NCI-H748 treated with DMSO at 0.1 percent for 48 hours (cell line): ENCODE measurements at places on chromosomes 6 and 20.

- no peak for DNase-seq
Measured at GRCh38 chr6:169795196-169795595, 43.8 kb downstream of the ERMARD start.

DNA sequence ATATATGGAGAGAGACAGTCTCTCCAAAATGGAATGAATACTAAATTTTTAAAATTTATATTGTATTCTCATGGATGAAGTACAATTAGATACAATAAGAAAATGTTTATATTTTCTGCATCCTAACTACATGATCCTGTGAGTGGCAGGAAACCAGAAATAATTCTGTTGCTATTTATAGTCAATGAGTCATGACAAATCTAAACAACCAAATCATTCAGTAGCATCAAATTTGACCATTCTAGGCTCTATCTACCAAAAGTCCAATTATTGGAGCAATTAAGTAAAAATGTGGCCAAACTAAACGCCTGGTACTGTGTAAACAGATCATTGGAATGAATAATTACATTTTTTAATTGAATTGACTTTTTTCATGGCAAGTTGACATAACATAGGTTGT is 959.8 kb downstream of the EPHA7 start:
- no peak for DNase-seq

- DNase-seq = no peak
Measured at GRCh38 chr6:117079951-117080350, 185.4 kb upstream of the VGLL2 start.

GRCh38 chr20:45044084-45044573 is 56.8 kb downstream of the KCNS1 start:
- DNase-seq = peak; percentile 12

- no peak for DNase-seq
Measured at GRCh38 chr6:153207617-153208016, 76.5 kb upstream of the RGS17 start.

DNA sequence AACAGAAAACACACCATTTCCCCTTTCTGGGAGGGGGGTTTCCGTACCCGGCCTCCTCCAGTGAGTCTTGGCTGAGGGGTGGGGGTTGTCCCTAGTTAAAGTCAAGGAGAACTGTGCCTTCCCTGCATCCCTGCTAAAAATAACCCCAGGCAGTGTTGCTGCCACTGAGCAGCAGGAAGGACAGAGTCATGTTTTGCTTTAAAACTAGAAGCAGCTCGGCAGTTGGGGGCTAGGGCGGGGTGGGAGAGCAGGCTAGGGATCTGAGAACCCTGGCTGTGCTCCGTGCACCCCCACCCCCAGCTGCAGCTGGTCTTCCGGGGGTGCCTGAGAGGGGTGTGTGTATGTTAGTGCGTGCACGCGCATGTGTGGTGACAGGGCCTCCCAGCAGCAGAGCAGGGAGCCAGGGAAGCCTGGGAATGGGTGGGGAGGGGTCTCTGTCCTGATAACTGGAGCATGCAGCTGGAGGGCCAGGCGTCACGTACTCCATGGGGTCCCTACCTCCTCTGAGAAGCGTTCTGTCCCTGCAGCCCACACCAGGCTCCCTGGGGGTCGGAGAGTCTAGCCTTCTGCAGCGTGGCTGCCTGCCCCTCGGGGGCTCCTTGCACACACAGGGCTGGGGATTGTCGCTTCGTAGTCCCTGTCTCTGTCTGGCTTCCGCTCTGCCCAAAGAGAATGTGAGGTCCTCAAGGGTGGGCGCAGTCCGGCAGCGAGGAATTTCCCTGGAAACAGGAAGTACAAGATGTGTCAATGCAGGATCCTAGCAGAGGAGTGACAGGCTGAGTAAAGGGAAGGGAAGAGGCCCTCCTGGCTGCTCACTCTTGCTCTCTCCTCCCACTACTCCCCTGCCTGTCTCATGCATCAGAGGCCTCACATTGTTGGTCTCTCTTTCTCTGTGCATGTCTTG is 16.8 kb upstream of the ARMC12 start:
- DNase-seq = no peak

- peak; percentile 7 for DNase-seq
Measured at GRCh38 chr6:97215157-97215769, 67.8 kb downstream of the MMS22L start.

- DNase-seq = no peak
Measured at GRCh38 chr6:91094341-91094740, 507.5 kb upstream of the MAP3K7 start.

GRCh38 chr20:45402946-45403345 is 5.1 kb upstream of the DBNDD2 start:
- DNase-seq = no peak

DNA sequence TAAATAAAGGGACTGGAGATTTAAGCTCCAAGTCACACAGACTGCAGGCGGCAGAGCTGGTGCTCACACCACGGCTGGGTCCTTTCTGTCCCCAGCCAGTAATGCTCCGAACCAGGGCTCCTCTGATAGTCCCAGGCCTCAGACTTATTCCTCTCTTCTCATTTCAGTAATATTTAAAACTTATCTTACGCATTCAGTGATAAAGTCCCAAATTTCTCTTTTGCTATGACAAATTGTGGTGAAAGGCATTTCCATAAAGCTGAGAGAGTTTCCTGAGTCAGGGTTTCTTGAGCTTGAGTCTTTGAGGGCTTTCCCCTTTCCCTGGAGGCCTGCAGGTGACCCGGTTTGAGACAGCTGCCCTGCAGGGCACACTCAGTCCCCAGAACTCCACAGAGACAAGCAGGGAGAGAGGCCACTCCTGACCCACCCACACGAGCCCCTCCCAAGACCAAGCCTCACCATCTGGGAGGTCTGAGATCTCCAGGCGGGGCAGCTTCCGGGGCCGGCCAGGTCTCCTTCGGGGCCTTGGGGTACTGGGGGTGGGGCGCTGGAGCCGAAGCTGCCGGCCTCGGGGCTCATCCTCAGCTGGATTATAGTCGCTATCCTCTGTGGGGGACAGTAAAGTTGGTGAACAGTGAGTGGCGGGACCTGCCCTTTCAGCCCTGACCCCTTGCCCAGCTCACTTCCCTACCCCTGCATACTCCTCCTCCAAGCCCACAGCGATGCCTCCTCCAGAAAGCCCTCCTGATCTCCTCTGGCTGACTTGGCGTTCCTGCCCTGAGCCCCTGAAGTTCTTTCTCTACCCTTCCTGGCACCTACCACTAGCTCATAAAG is 6.6 kb downstream of the ZNF335 start:
- DNase-seq = no peak

GRCh38 chr6:67045076-67045475 is 1338.0 kb upstream of the EYS start:
- DNase-seq = no peak

DNA sequence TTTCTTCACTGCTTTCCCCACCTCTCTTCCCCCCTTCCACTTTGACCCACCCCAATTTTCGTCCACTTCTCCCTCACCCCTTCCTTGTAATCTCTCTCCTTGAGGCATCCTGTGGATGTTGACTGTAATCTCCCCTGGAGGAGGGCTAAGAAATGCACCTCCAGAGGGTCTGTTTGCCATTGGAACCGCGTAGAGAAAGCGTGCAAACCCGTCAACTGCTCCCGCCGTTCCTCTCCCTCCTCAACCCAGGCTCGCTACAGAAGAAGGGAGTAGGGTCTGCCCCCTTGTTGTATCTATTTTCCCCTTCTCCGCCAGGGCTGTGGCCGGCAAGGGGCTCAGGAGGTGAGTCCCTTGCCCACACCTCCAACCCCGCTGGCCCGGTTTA is 502 bp upstream of the HTR1E start:
- DNase-seq = no peak

DNA sequence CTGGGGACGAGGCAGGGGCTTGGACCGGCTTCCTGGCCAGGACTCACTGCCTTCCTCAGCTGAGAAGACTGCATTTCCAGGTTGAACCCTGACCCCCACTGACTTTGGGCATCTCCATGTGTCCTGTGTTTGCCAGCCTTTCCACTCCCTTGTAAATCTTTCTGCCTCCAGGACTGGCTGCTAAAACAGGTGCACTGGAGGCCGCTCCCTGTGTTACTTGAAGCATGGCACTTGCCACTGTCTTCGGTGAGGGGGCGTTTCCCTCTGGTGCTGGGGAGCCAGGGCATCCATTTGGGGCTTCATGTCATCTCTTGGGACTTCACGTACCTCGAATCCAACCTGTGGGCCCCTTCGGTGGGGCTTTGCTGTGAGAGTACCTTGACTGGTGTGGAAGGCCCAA is 6.7 kb upstream of the RBM38 start:
- no peak for DNase-seq

- DNase-seq = no peak
Measured at GRCh38 chr20:64231621-64232550, 23.7 kb upstream of the PCMTD2 start.

GRCh38 chr6:89073014-89073620 is 7.4 kb upstream of the PNRC1 start:
- DNase-seq = no peak

DNA sequence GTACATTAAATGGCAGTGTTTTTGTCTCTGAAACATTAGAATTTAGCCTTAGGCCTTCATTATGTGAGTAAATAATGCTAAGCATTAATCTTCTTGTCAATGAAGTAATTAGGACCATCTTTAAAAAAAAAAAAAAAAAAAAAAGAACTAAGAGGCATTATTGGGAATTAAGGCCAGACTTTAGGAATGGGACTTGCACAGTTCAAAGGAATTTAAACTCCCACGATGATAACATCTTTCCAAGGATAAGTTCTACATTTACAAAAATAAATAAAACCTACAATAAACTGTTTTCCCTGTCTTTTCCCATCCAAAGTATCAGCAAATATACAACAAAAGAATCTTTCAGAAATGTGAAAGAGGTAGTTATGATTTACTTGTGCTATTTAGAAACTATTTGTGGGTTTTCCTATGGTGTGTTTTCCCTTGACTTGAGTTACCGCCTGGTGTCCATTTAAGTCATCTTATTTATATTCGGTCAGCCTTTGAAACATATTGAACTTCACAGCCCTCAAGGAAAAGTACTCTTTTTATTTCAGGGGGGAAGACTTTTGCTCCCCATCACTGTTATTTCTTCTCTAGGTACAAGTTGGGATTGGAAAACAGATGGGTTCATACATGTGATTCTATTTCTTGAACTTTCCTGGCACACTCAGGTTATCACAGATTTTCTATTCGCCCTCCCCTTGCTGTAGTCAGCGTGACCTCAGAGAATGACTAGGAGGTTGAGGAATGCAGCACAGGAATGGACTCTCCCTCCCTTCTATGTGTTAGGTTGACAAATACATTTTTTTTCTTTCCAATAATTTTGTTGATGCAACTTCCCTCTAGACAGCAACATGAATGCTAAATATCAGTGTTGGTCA is 13.6 kb downstream of the STMND1 start:
- DNase-seq = no peak

- DNase-seq = peak; percentile 77
Measured at GRCh38 chr6:137094411-137095008, 49.7 kb upstream of the IL20RA start.

GRCh38 chr6:123745895-123746294 is 57.8 kb upstream of the NKAIN2 start:
- DNase-seq = no peak

GRCh38 chr20:49561806-49562205 is 6.1 kb downstream of the PTGIS start:
- DNase-seq = no peak

GRCh38 chr6:12371151-12371550 is 81.0 kb downstream of the EDN1 start:
- no peak for DNase-seq

DNA sequence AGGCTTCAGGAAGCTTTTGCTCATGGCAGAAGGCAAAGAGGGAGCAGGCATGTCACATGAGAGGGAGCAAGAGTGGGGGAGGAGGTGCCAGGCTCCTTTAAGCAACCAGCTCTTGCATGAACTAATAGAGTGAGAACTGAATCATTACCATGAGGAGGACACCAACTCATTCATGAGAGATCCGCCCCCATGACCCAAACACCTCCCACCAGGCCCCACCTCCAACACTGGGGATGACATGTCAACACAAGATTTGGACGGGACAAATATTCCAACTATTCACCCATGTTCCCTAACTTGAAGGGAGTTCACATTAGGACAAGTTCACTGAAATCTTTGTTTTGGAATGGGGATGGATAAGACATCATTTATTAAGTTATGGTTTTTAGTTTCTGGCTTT is 155.2 kb upstream of the ESR1 start:
- no peak for DNase-seq

DNA sequence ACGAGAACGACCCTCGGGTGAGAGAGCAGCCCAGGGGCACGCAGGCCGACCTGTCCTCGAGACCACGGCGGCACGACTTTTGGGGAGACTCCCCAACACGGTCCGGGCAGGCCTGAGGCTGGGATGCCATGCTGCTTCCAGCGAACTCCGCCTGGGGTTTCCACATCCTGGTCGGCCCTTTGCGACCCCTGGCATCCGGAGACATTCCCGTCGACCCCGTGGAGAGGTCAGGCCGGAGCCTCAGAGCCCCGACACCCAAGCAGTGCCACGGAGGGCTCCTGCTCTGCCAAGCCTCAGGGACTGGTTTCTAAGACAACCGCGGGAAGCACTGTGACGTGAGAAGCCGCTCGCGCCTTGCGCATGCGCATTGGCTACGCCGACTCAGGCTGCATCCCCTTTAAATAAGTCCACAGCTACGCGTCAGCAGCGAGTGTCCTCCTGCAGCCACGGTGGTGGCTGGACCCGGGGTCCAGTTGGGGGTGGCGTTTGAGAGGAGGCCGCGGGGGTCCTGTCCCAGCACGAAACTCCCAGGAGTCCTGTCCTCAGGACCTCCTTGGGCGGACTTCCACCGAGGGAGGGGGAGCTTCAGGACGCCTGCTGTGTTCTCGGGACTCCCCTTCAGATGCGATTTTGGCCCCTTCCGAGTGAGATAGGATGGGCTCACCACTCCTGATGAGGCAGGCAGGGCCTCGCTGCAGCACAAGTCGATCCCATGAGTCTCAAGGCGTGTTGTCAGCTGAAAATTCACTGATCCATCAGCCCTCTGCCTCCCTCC is 1089.3 kb upstream of the DEFB115 start:
- no peak for DNase-seq

GRCh38 chr6:37862992-37863391 is 43.5 kb downstream of the ZFAND3 start:
- DNase-seq = no peak

GRCh38 chr20:30286157-30286556 is 971.3 kb upstream of the DEFB115 start:
- no peak for DNase-seq

- DNase-seq = no peak
Measured at GRCh38 chr20:57283860-57284259, 17.4 kb upstream of the BMP7 start.

DNA sequence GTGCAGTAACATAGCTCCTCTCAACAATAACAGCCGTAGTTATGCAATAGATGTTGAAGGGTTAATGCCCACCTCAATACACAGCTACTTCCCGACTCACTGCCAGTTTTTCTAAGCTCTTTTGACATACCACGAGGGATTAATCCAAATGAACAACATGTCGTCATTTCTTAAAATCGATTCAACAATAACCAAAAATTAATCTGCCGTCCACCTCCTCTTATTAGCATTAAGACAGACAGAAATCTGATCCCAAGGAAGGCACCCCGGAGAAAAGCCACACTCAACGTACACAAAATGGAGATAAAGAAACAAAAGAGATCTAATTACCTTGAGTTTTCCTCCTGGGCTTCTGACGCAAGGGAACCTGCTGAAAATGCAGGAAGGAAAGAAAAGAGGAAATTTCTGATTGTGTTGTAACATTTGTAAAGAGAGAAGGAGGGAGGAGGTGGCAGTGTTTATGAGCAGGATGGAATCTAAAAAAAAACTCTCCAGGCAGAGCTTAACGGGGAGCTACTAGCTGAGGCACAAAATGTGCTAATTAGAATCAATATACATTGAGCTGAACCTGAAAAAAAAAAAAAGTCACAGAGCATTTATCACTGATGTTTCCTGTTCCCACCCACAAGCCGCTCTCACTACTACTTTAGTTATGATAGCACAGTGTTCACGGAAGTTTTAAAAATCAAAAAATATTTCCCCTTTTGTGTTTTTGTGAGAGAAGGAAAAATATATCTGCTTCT is 109.3 kb downstream of the IPCEF1 start:
- DNase-seq = peak; percentile 53

- no peak for DNase-seq
Measured at GRCh38 chr6:35357677-35358076, 15.3 kb downstream of the PPARD start.
